Fibroblast of upper back skin (primary cell): ENCODE measurements at places on chromosomes 13 and 19.

GRCh38 chr13:50608370-50608769, 235.1 kb downstream of the DLEU7 start:
- no peak for DNase-seq

DNA sequence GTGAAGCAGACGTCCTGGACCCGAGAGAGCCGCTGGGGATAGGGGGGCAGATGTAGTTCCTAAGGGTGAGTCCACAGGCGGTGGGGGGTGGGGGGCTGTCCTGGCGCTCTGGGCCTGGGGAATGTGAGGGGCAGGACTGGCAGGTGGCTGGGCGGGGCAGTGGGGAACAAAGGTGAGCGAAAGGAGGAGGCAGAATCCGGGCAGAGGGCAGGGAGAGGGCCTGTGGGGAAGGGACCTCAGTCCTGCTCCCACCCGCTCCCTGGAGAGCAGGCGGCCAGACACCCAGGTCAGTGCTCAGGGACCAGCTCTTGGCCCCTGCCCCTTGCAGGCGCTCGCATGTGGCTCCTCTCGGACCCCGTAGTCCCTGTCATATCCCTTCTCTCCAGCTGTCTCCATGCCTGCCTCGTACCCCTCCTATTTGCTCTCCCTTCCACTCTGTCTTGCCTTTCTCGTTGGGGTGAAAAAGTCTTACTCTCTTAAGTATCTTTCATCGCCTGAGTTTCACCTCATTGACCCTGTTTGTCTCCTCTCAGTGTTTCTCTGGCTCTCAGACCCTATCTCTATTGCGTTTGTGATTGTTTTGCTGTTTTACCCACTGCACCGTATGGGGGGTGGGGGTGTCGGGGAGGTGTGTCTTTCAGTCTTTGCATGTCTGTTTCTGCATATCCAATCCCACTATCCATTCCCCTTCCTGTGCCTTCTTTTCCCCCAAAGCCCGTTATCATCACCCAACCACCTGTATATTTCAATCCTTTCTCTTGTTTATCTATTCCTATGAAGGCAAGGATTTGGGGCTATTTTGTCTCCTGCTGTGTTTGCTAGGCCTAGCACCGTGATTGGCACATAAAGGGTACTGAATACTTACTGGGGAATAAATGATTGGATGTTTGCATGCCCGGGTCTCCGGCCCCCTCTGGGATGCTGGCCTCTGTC, 5.8 kb downstream of the SPHK2 start:
- DNase-seq, result no peak

GRCh38 chr13:65417953-65418352, 1812.2 kb downstream of the PCDH9 start:
- peak; percentile 6 for DNase-seq

GRCh38 chr19:48617146-48617937, 1.6 kb downstream of the RPL18 start:
- DNase-seq, result no peak

GRCh38 chr13:35179494-35179893, 237.4 kb downstream of the NBEA start:
- DNase-seq, result peak; percentile 27
